ENCODE measurements at places on chromosomes 2 and 18.

DNA sequence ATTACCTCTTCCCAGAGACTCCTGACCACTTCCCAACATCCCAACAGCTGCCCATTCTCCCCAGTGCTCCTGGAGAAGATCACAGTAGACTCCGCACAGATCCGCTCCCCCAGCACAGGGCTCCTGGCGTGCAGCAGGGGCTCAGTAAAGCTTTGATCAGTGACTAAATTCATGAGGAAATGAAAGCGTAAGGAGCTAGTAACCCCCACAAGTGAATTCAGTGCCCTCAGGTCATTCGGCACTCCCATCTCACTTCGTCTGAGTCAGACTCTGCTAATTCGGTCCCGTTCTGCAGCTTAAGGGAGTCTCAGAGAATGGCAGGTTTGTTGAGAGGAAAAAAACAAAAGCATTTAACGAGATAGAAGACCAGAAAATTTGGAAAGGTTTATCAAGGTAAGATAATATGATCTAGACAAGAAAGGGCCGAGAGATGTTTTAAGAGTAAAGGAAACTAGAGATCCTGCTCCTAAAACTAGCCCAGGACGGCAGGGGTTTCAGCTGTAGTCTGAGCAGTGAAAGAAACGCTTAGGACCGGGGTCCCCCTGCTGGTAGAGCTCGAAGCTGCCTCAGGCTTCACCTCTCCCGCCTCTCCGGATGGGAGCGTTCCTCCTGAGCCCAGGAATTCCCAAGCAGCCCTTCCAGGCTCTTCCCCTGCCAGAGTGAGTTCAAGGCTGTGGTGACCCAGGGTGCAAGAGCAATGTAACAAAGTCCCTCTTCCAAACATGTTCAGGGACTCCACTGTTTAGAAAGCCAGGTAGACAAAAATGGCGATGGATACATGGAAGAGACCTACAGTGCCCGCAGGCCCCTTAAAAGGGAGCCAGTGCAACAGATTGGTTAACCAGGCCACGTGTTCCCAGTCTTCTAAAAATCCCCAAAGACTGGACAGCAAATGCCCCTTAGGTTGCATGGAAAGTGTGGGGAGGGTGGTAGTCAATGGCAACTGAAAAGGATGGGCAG lies 127.3 kb downstream of the DNER start:
- peak; percentile 48 for DNase-seq

DNA sequence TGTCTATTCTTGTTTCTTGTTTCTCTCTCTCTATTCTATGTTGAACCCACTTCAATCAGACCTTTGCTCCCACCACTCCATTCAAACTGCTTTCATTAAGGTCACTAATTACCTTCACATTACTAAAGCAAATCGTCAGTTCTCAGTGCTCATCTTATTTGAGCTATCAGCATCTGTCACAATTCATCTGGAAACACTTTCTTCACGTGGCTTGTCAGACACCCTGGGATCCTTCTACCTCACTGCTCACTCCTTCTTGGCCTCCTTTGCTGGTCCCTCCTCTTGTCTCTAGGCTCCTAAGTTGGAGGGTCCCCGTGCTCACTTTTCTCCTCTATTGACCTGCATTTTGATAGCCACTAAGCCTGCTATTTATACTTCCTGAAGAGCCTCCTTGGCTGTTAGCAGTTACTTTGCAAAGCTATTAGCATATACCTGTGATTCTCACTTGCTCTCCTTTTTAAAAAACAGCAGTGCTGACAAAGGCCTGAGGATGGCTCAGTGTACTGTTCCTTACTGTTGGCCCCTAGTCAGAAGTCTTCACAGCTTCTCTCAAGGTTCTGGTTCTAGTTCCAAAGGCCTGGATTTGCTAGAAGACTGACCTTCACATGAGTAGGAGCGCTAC lies 80.2 kb downstream of the PLEKHM3 start:
- no peak for DNase-seq

- no peak for DNase-seq
Measured at GRCh38 chr2:237066396-237066795, 19.3 kb upstream of the COPS8 start.

DNA sequence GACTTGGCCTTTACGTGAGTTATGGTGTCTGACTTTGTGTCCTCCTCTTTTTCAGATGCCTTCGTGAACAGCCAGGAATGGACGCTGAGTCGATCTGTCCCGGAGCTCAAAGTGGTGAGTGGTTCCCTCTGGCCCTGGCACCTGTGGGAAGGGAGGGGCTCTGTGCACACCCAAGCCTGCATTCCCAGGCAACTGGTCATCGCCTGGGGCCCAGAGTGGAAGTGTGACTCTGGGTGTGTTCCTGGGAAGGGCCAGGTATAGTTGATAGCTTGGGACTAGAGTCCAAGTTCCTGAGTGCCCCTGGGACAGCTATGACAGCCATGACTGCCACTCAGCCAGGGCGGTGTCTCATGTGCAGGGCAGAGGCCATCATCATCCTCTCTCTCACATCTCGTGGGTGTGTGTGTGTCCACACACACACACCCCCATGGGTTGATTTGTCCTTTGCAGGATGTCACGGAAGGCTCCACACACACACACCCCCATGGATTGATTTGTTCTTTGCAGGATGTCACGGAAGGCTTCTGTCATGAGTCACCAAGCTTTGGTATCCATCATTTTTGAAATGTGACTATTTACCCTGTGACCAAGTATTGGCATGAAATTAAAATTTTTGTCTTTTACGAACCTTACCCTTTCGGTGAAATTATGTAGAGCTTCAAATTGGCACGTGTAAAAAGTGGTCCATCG lies 215.4 kb downstream of the AGAP1 start:
- DNase-seq, result peak; percentile 20

- no peak for DNase-seq
Measured at GRCh38 chr2:105592288-105592687, 152.4 kb upstream of the NCK2 start.

GRCh38 chr2:233919938-233920337 lies 2.8 kb downstream of the TRPM8 start:
- no peak for DNase-seq

DNA sequence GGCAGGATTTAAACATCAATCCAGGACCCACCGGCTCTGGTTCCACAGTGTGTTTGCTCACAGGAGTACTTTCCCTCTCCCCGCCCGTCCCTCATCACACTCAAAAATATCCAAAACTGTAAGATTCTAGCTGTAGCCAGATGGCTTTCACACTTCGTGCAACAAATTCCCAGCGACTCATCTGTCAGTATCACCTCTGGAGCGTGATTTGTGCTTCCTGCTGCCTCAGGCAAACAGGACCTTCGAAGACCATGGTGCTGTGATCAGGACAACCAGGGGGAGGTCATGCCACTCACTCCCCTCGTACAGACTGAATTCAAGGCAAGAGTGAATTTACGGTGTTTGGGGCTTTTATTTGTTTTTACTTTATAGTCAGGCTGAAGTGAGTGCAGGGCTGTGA lies 154.5 kb upstream of the PID1 start:
- DNase-seq, result no peak

DNA sequence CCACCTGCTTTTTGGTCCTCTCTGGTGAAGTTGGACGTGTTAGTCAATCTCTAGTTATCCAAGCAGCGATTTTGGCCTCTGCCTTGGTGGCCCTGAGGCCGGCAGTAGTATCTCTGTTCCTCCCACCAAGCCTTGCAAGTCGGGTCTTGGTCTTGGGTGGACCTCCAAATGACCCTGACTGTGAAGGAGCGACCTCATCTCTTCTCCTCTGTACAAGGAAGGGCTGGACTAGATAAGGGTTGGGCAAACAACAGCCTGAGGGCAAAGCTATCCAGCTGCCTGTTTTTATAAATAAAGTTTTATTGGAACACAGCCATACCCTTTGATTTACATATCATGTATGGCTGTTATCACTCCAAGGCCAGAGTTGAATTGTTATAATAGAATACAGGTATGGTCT lies 74.6 kb upstream of the FOSL2 start:
- no peak for DNase-seq

GRCh38 chr2:158489366-158490112 lies 32.8 kb downstream of the PKP4 start:
- DNase-seq, result no peak

GRCh38 chr2:236637686-236638569 lies 68.3 kb downstream of the ACKR3 start:
- DNase-seq, result no peak

DNA sequence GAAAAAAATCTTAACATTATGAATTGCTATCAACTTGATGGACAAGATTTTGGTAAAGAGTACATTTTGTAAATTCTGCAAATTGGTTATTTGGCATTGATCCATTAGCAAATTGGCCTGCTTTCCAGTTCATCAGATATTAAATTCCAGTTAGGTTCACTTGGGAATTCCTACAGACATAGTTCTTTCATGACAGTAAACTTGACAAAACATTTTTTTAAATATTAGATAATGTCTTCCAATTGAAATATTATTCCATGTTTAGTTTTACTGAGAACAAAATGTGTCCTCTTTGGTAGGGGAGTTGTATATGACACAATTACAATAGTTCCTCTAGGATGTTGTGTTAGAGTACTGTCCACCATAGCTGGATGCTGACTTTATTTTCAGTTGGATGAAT lies 141.9 kb downstream of the LCLAT1 start:
- no peak for DNase-seq

GRCh38 chr2:24351627-24351938 lies 8.8 kb downstream of the ITSN2 start:
- no peak for DNase-seq

GRCh38 chr2:50143822-50144575 lies 887.9 kb downstream of the NRXN1 start:
- no peak for DNase-seq

GRCh38 chr18:49238433-49239042 lies 221.9 kb downstream of the DYM start:
- DNase-seq, result no peak

- DNase-seq, result peak; percentile 23
Measured at GRCh38 chr2:39665811-39666490, at the start of gene TMEM178A. TSS of gene TMEM178A (plus strand) at chr2:39665917. CDS start at chr2:39665975, 58 bp downstream.

GRCh38 chr2:22902180-22902550 lies 482.8 kb upstream of the KLHL29 start:
- DNase-seq, result no peak

DNA sequence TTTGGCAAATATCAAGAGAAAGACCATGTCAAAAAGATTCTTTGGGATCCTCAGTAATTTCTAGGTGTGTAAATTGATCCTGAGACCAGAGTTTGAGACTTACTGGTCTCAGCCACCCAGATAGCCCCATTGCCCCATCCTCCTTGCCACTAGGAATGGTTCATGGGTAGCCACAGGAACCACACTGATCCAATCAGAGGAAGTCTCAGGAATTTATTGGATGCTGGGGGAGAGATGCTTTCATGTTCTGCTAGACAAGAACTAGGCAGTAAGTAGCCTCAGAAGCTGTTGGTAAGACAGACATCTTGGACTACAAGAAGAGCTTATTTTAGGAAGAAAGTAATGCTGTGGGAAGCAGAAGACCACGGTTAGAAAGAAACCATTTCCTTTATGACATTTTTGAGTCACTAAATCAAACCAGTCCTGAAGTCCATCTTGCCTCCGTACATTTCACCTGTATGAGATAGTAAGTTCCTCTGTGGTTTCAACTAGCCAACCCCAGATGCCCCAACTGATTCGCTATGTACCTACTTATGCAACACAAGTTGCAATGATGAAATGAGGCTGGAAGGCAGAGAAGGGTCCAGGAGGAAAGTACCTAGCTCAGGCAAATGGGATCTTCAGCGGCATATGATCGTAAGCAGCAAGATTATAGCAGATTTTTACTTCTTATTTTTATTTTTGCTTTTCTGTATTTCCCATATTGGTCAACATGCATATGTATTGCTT lies 3.6 kb upstream of the ST3GAL5 start:
- DNase-seq, result no peak

DNA sequence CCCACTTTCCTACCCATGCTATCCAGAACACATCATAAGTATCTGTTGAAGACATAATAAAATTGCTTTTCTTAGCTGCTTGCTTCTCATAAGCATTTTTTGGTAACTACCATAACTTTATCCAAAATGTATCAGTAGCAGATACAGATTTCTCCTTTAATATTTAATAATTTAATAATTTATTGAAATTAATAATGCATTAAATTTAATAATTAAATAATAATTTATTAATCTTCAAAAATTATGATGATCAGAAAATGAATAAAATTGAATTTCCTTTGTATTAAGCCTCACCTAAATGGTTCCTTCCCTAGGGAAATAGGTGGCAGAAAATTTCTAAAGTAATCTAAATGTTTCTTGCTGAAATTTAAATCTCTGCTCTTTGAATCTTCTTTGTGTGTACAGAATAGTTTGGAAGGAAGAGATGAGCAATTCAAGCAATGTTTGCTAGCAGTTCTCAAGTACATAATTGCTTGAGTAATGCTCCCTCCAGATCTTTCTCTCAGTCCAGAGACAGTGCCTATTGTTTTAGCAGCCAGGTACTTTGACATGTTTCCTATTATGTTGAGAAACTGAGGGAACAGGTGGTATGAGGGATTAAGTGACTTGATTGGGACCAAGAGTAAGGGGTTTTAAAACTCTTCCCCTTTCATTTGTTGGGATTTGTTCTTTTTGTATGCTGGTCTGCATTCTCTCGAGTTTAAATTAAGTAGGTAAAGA lies 123.1 kb upstream of the CYP26B1 start:
- no peak for DNase-seq

GRCh38 chr2:212595036-212595654 lies 56.5 kb upstream of the ERBB4 start:
- DNase-seq, result no peak

GRCh38 chr2:72104821-72105588 lies 42.7 kb downstream of the CYP26B1 start:
- DNase-seq, result no peak

- DNase-seq, result no peak
Measured at GRCh38 chr2:215397632-215398341, 38.1 kb downstream of the FN1 start.

GRCh38 chr2:134402410-134402809 lies 148.5 kb downstream of the MGAT5 start:
- no peak for DNase-seq

DNA sequence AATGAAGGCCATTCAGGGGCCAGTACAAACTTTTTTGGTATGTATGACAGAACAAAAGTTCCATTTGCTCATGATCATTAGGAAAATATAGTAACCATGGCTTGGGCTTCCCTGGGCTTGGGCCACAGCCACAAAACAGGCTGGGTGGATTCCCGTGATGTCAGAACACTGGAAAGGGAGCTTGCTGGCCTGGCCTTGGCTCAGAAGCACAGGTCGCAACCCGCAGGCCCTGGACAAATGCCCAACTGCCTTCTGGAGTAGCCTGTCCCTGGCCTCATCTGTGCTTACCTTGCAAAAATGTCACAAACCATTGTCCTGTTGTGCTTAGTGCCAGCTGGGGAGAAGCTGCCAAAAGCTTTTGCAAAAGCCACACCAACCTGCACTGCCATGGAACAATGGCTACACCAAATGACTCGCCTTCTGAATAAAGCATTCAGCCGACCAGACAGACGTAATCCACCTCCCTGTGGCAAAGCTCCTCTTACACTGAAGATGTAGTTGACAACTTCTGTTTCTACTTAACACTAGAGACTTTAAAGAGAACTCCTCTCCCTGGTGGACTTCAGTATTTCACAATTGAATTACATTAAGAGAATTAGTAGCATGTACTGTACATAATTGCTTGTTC lies 125.5 kb downstream of the ANKRD44 start:
- no peak for DNase-seq
